ENCODE measurements at places on chromosomes 5 and 9.

DNA sequence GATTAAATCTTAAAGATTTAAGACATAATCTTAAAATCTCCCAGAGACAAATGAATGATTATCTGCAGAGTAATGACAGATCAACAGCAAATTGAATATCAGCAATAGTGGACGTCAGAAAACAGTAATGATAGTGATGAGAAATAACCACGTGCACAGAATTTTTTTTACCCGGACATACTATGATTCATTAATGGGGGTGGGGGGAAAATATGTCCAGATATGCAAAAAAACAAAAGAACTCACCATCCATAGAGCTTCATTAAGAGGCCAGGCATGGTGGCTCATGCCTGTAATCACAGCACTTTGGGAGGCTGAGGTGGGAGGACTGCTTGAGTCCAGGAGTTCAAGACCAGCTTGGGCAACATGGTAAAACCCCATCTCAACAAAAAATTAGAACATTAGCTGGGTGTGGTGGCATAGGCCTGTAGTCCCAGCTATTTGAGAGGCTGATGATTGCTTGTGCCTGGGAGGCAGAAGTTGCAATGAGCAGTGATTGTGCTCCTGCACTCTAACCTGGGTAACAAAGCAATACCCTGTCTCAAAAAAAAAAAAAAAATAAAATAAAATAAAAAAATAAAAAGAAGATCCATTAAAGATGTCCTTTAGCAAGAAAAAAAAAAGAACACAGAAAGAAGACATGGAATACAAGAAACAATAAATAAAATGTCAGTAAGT is 30.9 kb upstream of the SHOC1 start:
- DNase-seq, result no peak

- DNase-seq, result no peak
Observed at GRCh38 chr5:130627145-130627544, 537.9 kb downstream of the HINT1 start.

DNA sequence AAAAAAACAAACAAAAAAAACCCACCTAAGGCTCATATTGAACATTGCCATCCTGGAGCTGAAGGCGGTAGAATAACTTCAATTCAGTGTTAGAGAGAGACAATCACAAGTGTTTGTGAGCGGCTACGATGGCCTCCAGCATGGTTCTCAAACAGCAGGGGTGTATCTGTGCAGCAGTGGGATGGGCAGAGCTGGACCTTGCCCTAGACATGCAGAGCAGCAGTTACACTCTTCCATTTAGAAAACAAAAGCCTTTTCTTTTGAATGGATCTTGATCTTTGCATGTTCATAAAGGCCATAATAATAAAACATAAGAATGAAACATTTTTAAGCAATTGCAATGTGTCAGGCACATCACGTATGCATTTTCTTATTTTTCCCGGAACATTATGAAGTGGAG is 50.3 kb downstream of the ARHGAP26 start:
- DNase-seq, result no peak

GRCh38 chr9:35236692-35237091 is 74.9 kb downstream of the UNC13B start:
- no peak for DNase-seq

DNA sequence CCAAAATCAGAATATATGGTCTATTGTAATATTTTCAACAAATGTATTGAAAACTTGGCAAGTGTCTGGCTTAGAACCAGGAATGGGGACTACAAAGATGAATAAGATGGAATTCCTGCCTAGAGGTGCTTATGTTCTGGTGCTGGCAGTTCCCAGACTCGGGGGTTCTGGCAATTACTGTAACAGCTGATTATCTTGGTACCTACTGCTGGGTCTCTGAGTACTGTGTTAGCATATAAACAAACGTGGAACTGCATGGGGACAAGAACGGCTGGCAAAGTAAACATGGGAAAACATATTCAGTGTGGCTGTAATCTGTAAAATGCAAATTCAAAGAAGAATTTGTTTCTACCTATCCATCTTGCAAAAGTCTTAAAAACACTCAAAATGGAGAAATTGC is 89.9 kb downstream of the SLC24A2 start:
- no peak for DNase-seq

- no peak for DNase-seq
Observed at GRCh38 chr5:156359476-156359875, 32.5 kb downstream of the SGCD start.

DNA sequence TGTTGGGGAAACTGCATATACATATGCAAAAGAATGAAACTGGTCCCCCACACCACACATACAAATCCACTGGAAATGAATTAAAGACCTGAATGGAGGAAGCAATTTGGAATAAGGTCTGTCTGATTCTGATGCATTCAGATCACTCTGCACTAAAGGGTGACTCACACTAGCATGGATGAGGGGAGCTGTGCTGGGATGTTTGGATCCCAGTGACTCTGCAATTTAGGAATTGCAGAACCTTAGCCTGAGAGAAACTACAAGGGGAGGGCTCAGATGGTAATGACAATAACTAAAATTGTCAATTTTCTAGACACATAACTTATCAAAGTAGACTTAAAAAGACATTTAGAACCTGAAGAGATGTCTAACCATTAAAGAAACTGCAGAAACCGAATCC is 312.0 kb downstream of the CDK5RAP2 start:
- no peak for DNase-seq

DNA sequence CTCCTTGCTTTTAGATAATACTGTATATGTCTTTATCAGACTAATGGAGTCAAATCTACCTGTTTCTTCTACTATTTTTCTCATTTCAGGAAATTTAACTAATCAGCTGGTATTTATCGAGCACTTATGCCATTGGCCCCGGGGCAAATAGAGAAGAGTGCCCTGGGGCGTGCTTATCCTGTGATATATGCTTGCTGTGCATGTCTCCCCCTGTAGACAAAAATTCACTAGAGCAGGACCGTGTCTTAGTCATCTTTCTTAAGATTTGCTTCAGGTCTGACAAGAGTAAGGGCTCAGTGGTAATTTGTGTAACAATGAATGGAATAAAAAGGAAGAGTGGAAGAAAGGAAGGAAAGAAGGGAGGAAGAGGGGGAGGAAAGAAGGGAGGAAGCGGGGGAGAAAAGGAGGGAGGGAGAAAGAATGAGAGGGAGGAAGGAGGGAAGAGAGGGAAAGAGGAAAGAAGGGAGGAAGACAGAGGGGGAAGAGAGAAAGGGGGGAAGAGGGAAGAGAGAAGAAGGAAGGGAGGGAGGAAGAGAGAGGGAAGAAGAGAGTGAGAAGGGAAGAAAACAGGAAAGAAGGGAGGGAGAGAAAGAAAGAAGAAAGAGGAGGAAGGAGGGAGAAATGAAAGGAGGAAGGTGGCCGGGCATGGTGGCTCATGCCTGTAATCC is 295.7 kb upstream of the PANK3 start:
- DNase-seq, result no peak

DNA sequence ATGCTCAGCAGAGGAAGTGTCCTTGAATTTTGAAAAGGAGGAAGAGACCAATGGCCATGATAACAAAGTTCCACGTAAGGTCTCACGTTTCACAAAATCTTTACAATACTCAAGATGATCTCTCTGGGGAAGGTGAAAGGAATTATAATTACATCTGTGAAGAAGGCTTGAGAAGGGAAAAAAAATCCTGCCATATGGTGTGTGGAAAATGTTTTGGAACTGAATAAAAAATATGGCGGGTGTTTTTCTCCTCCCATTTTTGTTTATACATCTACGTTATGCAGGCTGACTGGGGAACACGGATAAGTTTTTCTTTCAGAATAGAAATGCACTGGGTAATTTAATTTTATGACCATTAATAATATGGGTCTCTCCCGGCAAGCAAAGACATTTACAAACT is 425.6 kb upstream of the BRINP1 start:
- no peak for DNase-seq

- DNase-seq, result no peak
Observed at GRCh38 chr5:6359555-6360322, 18.6 kb downstream of the MED10 start.

Data from RWPE2 (cell line).